ENCODE measurements at places on chromosomes 2 and 18.

DNA sequence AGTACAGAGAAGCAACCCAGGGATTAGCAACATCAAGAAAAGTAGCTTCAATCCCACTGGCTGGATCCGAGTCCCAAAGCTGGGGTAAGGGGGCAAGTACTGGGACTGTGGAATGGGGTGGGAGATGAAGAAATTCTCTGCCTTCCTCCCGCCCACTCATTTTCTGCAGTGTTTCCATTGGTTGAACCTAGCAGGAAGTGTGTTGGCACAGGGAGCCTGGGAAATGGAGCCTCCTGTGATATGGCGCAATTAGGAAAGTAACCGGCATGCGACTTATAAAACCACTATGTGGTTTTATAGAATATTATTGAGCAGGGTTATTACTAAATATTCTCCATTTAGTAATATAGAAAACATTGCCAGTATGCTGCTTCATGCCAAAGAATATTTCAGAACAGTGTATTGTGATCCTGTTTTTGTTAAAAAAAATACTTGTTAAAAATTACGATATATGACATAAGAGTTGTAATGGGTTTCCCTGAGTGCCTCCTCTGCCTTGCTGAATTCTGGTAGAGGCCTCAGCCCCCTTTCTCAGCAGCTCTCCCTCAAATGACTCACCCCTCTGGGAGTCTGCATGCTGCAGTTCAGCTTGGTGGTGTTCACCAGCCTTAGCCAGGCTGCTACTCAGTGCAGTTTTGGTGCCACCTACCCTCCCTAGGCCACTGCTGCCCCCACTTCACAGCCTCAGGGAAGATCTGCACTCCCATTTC, 60.5 kb downstream of the HK2 start:
- no peak for DNase-seq

DNA sequence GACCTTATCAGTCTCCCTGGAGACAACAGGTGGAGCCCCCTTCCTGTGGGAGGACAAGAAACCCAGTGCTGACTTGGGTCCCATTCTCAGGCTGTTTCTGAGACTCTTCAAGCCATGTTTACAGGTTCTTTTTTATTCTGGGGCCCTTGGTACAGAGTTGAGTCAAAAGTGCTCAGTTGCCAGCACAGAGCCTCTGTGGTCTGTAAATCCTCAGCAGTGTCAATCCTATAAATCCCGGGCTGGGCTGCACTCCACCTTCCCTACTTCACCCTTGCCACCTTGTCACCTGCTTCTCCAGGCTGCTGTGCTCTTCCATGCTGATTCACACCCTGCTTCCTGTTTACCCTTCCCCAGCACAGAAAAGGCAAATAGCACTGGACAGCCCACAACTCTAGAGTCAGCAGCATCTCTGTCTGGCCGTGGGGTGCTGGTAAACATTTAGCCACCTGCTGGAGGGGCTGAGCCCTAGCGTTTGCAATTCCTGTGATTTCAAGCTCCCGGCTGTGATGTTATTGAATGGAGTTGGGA, 74.7 kb downstream of the TNFRSF11A start:
- DNase-seq = no peak

GRCh38 chr2:178530625-178531142, 50.4 kb downstream of the PLEKHA3 start:
- DNase-seq = no peak

GRCh38 chr2:238706163-238706562, 141.7 kb upstream of the TWIST2 start:
- no peak for DNase-seq

All from right forelimb (tissue), 1 donor.